Neural crest cell (in vitro differentiated cells): ENCODE measurements at places on chromosomes 12 and 14.

GRCh38 chr12:107602446-107602845 is 83.2 kb upstream of the PWP1 start:
- no peak overlapping the region for H3K27ac ChIP-seq
- no peaks in the 10 kb centered on the region for H3K36me3 ChIP-seq
- no peaks in the 10 kb centered on the region for H3K4me1 ChIP-seq
- DNase-seq: no peak
- peaks cover 4% of the 10 kb centered on the region for H3K27me3 ChIP-seq

DNA sequence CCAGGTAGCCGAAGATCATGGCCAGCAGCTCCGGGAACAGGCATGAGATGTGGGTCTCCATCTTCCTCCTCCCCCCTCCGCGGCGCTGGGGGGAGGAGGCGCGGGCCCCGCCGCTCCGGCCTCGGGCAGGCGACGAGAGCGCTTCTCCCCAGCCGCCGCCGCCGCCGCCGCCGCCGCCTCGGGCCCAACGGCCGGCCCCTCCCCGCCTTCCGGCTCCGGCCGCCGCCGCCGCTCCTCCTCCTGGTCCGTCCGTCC is 448 bp downstream of the FBXL14 start:
- H3K4me3 ChIP-seq: no peak overlapping the region
- no peak for DNase-seq
- H3K27ac ChIP-seq: no peak overlapping the region
- H3K4me1 ChIP-seq: peaks cover 62% of the 10 kb centered on the region

DNA sequence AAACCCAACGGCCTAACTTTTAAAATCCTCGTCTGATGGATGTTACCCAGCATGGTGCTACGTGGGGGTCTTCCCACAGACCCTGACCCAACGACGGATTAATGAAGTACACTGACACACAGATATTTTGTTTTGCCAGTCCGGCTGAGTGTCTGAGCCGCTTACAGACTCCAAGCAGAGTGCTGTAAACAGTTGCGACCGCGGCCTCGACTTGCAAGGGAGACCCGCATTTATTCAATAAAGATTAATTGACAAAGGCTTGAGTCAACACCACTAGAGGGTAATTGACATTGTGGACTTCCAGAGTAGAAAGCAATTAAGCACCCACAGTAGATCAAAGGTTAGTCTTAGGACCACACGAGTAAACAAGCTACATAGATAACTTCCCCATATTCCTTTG is 1042.4 kb downstream of the AACS start:
- peaks cover 10% of the 10 kb centered on the region for H3K27me3 ChIP-seq
- no peak overlapping the region for H3K4me3 ChIP-seq
- DNase-seq: no peak
- H3K27ac ChIP-seq: no peak overlapping the region

GRCh38 chr12:42372154-42372791 is 46.3 kb downstream of the PPHLN1 start:
- peak; percentile 14 for DNase-seq
- no peaks in the 10 kb centered on the region for H3K27me3 ChIP-seq
- no peak overlapping the region for H3K27ac ChIP-seq
- no peak overlapping the region for H3K4me3 ChIP-seq

DNA sequence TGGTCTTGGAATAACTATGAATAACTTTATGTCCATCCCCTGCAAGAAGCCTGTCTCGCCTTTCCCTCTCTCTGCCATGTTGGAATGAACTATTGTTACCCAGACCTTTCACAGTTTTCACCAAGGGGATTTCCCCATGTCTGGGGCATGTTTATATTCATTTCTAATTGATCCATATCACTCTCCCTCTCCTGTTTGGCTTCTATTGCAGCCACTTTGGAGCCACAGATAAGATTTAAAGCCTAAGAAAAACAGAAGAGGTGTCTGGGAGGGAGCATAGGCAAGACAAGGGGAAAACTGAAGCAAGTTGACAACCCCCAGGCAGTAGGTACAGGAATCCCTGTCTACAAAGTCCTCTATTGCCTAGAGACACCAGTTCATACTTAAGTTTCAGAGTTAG is 41.0 kb upstream of the FOXJ2 start:
- H3K27me3 ChIP-seq: no peaks in the 10 kb centered on the region
- H3K36me3 ChIP-seq: peaks cover 3% of the 10 kb centered on the region
- DNase-seq: no peak
- H3K27ac ChIP-seq: no peak overlapping the region
- H3K4me3 ChIP-seq: no peak overlapping the region

- peaks cover 9% of the 10 kb centered on the region for H3K36me3 ChIP-seq
- DNase-seq: no peak
- no peaks in the 10 kb centered on the region for H3K27me3 ChIP-seq
- H3K4me1 ChIP-seq: peaks cover 15% of the 10 kb centered on the region
These were observed 20.3 kb upstream of the TMTC1 start for GRCh38 chr12:29804019-29804418.

DNA sequence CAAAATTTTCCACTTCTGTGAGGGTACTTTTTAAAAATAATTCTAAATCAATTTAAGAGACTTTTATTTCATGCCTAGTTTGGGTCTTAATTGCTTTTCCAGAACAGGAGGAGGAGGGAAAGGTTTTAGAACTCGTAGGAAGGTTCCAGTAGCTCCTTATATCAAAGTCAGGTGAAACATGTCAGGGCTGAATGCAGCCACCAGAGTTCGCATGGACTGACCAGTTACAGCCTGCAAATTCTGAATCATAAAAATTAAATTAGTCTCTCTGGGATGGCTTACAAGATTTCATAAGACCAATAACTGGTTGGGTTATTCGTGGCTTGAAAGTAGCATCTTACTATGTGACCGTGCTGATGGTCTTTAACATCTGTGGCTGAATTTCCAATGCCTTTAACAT is 397 bp downstream of the BDKRB1 start:
- H3K4me1 ChIP-seq: no peaks in the 10 kb centered on the region
- peaks cover 3% of the 10 kb centered on the region for H3K36me3 ChIP-seq
- no peak overlapping the region for H3K27ac ChIP-seq

- no peaks in the 10 kb centered on the region for H3K27me3 ChIP-seq
- no peak for DNase-seq
- H3K4me1 ChIP-seq: no peaks in the 10 kb centered on the region
- H3K27ac ChIP-seq: no peak overlapping the region
These were observed 30.3 kb upstream of the WDR89 start for GRCh38 chr14:63671987-63672386.

GRCh38 chr12:1619587-1619986 is 9.4 kb upstream of the WNT5B start:
- DNase-seq: no peak
- H3K4me3 ChIP-seq: no peak overlapping the region
- peaks cover 16% of the 10 kb centered on the region for H3K4me1 ChIP-seq
- H3K27ac ChIP-seq: no peak overlapping the region
- H3K27me3 ChIP-seq: no peaks in the 10 kb centered on the region

DNA sequence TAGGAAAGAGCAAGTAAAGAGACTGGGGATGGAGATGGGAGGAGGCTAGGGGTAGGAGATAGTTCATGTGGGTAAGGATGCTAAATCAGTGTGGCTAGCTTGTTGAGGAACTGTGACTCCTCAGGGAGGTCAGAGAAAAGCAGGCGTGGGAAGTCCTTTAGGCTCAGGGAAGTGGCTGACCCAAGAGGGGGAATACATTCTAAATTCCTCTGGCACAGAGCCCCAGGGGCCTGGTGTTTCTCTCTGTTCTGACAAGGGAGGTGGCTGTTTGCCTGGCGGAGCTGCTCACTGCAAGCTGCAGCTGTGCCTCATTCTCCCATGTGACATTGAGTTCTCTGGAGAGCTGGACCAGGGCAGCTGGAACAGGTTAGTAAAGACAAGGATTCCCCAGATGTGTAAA is 152.2 kb upstream of the SLC38A2 start:
- no peak overlapping the region for H3K4me3 ChIP-seq
- peaks cover 4% of the 10 kb centered on the region for H3K36me3 ChIP-seq
- H3K27ac ChIP-seq: no peak overlapping the region

DNA sequence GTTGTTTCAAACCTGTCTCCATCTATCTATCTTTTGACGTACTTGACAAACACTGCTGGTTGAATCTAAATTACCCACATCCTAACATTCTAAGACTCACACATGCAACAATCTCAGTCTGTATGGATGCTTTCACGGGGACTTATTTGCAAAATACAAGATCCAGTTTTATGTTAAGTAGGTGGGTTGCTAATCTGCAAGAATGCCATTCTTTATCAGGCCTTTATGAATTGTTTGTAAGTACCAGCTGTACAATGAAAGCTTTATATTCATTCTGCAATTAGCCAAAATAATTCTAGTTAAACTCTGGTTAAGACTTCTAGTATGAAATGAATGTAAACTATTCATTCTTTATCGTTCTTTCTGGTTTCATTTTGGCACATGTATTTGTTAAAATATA is 135.1 kb downstream of the NAV3 start:
- H3K4me1 ChIP-seq: peaks cover 6% of the 10 kb centered on the region
- no peak for DNase-seq
- no peak overlapping the region for H3K27ac ChIP-seq
- H3K27me3 ChIP-seq: no peaks in the 10 kb centered on the region
- no peaks in the 10 kb centered on the region for H3K36me3 ChIP-seq

DNA sequence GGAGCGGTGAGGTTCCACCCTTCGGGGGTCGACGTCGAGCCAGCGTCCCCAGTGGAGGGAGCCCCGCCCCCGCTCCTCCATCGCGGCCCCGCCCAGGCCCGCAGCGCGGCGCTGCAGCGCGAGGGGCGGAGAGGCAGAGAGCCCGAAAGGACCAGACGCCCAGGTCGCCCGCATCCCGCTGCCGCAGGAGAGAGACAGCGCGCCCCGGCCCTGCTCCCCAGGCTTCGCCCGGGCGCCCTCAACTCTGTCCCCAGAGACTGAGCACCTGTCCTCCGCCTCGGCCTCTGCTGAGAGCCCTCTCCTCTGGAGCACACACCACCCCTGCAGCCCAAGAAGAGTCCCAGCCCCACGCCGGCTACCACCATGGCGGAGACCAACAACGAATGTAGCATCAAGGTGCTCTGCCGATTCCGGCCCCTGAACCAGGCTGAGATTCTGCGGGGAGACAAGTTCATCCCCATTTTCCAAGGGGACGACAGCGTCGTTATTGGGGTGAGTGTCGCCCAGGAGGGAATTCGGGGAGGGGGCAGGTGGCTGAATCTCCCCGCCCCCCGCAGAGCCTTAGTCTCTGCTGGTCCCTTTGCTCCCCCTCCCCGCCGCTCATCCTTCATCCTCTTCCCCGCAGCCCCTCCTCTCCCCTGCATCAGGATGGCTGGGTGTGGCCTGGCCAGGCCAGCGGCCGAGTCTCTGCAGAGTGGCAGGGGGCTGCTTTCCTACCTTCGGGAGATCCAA is at the start of gene KIF5A:
Gene KIF5A, plus strand, starts transcription at position 136 of the 732 bp plus-strand sequence. Its CDS starts 228 bp downstream, at position 364.
- H3K27me3 ChIP-seq: peaks cover 67% of the 10 kb centered on the region
- H3K36me3 ChIP-seq: no peaks in the 10 kb centered on the region
- H3K4me3 ChIP-seq: peak within 1 kb of the TSS; percentile 99
- peak within 1 kb of the TSS; percentile 81 for H3K27ac ChIP-seq

- peaks cover 3% of the 10 kb centered on the region for H3K4me1 ChIP-seq
- H3K4me3 ChIP-seq: no peak overlapping the region
- no peaks in the 10 kb centered on the region for H3K27me3 ChIP-seq
- no peak overlapping the region for H3K27ac ChIP-seq
- no peak for DNase-seq
These were observed 10.8 kb upstream of the KRT8 start for GRCh38 chr12:52915637-52916036.

GRCh38 chr14:74938531-74939495 is 15.8 kb upstream of the RPS6KL1 start:
- H3K4me1 ChIP-seq: peaks cover 7% of the 10 kb centered on the region
- peak overlapping the region; percentile 8 for H3K27ac ChIP-seq
- H3K36me3 ChIP-seq: no peaks in the 10 kb centered on the region
- H3K4me3 ChIP-seq: no peak overlapping the region
- H3K27me3 ChIP-seq: no peaks in the 10 kb centered on the region
- DNase-seq: no peak

- H3K36me3 ChIP-seq: no peaks in the 10 kb centered on the region
- DNase-seq: no peak
- H3K27ac ChIP-seq: no peak overlapping the region
- H3K4me3 ChIP-seq: no peak overlapping the region
- peaks cover 21% of the 10 kb centered on the region for H3K4me1 ChIP-seq
These were observed 110.5 kb upstream of the FUT8 start for GRCh38 chr14:65301862-65302539.

DNA sequence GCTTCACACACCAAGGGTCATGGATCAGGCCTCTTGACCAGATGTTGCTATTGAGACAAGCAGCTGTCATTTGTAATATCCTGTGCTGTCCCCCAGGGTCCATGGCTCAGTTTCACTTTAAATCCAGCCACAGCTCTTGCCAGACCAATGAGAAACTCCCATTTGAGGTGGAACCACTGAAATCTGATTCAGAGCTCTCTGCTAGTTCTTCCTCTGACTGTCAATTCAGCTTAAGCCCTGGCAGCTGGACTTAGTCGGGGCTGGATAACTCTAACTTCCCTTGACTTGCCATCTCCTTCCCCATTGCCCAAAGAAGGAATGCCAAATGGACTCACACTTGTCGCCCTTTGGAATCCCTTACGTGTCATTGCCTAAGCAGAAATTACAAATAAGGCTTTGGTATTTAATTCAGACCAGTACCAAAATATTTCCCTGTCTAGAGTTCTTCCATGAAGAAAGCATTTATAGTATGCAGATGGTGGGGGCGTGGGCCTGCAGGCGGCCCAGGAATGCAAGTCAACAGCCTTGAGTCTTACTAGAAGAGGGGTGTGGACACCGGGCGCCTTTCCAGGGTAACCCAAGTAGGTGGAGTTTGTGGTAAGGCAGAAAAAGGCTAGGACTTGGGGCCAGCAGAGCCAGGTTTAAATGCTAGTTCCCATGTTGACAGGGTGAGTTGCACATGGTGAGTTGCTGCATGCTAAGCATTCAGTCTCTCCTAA is 96.9 kb upstream of the TMPO start:
- H3K27me3 ChIP-seq: no peaks in the 10 kb centered on the region
- peaks cover 28% of the 10 kb centered on the region for H3K4me1 ChIP-seq
- no peak overlapping the region for H3K4me3 ChIP-seq
- DNase-seq: no peak

- H3K4me3 ChIP-seq: no peak overlapping the region
- no peak overlapping the region for H3K27ac ChIP-seq
- peaks cover 22% of the 10 kb centered on the region for H3K36me3 ChIP-seq
- no peaks in the 10 kb centered on the region for H3K27me3 ChIP-seq
- DNase-seq: no peak
These were observed 61.8 kb downstream of the PLBD1 start for GRCh38 chr12:14505626-14506596.

GRCh38 chr14:106586098-106586704 is 1059.8 kb downstream of the TMEM121 start:
- no peak overlapping the region for H3K27ac ChIP-seq
- H3K4me3 ChIP-seq: no peak overlapping the region
- H3K27me3 ChIP-seq: no peaks in the 10 kb centered on the region
- no peaks in the 10 kb centered on the region for H3K4me1 ChIP-seq
- DNase-seq: no peak

GRCh38 chr12:76680940-76681339 is 83.0 kb upstream of the ZDHHC17 start:
- no peaks in the 10 kb centered on the region for H3K36me3 ChIP-seq
- H3K4me3 ChIP-seq: no peak overlapping the region
- no peaks in the 10 kb centered on the region for H3K27me3 ChIP-seq
- H3K4me1 ChIP-seq: peaks cover 5% of the 10 kb centered on the region

- peaks cover 35% of the 10 kb centered on the region for H3K27me3 ChIP-seq
- peaks cover 34% of the 10 kb centered on the region for H3K4me1 ChIP-seq
- no peaks in the 10 kb centered on the region for H3K36me3 ChIP-seq
These were observed 574 bp downstream of the PAWR start for GRCh38 chr12:79690142-79690637.
